Panc1 (cell line): ENCODE measurements at places on chromosomes 11 and 22. TPM values are rescaled to one million over a fixed set of nuclear protein-coding genes. Genes with fewer than 3 reads are reported as not detected.

The HPS5 gene
- total RNA-seq, result 27.7 TPM

The CCDC116 gene
- not detected for total RNA-seq

The KRTAP5-1 gene
- total RNA-seq, result not detected

The FSHB gene
- not detected for total RNA-seq
